ENCODE measurements at places on chromosomes 7 and 10. TPM values are rescaled to one million over a fixed set of nuclear protein-coding genes. Genes with fewer than 3 reads are reported as not detected.

The ZC3HAV1 gene
- total RNA-seq = 38.7 TPM

DNA sequence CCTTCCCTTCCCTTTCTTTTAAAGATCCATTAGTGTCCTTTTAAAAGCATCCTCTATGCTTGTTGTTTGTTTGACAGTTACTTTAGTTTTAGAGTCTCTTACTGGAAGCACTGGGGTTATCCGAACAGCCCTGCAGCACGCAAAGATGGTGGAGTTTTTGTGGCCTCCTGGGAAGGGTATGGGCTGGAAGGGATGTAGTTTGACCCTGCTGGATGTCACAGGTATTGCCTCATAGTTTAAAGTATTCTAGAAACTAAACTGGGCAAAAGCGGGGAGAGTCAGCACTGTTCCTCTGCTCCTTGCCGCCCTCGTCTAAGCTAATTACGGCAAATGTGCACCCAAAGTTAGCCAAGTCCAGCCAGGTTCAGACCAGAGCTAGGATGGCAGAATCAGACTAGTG lies 35.8 kb upstream of the GNAI1 start:
- H3K4me1 ChIP-seq = no peaks in the 10 kb centered on the region
- no peaks in the 10 kb centered on the region for H3K36me3 ChIP-seq
- H3K27me3 ChIP-seq = no peaks in the 10 kb centered on the region
- H3K27ac ChIP-seq = no peak overlapping the region
- no peak overlapping the region for H3K4me3 ChIP-seq

GRCh38 chr10:71773221-71773971 lies at the start of gene VSIR:
Gene VSIR (minus strand): TSS chr10:71773520. CDS start chr10:71773439, 81 bp downstream.
- H3K36me3 ChIP-seq = no peaks in the 10 kb centered on the region
- H3K4me3 ChIP-seq = peak within 1 kb of the TSS; percentile 63
- peaks cover 36% of the 10 kb centered on the region for H3K4me1 ChIP-seq
- peak; percentile 88 for DNase-seq

- no peaks in the 10 kb centered on the region for H3K4me1 ChIP-seq
- H3K27ac ChIP-seq = no peak overlapping the region
- H3K4me3 ChIP-seq = no peak overlapping the region
- no peaks in the 10 kb centered on the region for H3K27me3 ChIP-seq
- no peaks in the 10 kb centered on the region for H3K36me3 ChIP-seq
Measured at GRCh38 chr10:128568990-128569945, 443.0 kb upstream of the MKI67 start.

- DNase-seq = no peak
- H3K27ac ChIP-seq = no peak overlapping the region
- H3K36me3 ChIP-seq = no peaks in the 10 kb centered on the region
- H3K27me3 ChIP-seq = no peaks in the 10 kb centered on the region
- H3K4me1 ChIP-seq = peaks cover 10% of the 10 kb centered on the region
Measured at GRCh38 chr7:12713625-12714378, 26.4 kb downstream of the ARL4A start.

DNA sequence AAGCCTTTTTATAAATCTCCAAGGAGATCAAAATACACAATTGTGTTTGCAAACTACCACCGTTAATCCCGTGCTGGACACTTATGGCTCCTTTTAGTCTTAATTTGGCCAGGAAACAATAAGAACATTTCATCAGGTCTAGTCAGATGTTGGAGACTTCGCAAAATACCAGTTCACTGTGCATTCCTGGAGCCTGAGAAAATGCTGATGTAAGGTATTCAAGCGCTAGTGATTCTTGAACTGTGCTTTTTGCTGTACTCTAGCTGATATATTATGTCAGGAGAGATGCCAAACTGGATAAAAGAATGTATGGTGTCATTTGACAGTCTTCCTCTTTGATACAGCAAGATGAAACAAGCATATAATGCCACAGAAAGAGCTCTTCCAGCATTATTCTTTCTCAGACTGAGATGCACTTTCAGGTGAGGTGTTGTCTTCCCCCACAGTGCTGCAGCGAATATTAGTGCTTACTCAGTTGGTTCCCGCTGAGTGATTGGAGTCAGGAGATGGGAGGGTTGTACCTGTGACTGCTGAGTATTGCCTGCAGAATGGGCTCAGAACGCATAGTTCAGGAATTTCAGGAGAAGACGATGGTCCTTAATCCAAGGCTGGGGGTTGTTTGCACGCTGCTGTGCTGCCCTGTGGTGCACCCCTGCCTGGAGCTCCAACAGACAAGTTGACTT lies 59.2 kb downstream of the OGDH start:
- H3K4me1 ChIP-seq = no peaks in the 10 kb centered on the region
- no peaks in the 10 kb centered on the region for H3K27me3 ChIP-seq
- H3K4me3 ChIP-seq = no peak overlapping the region
- DNase-seq = no peak

The IGF2BP3 gene
- total RNA-seq = 20.1 TPM

- no peak overlapping the region for H3K27ac ChIP-seq
- H3K4me3 ChIP-seq = peak overlapping the region; percentile 31
- DNase-seq = no peak
- H3K36me3 ChIP-seq = no peaks in the 10 kb centered on the region
- peaks cover 10% of the 10 kb centered on the region for H3K4me1 ChIP-seq
- H3K27me3 ChIP-seq = no peaks in the 10 kb centered on the region
Measured at GRCh38 chr7:2688409-2689342, 674 bp downstream of the AMZ1 start.

GRCh38 chr10:92846-93245 lies 42.4 kb upstream of the ZMYND11 start:
- no peak overlapping the region for H3K27ac ChIP-seq
- DNase-seq = no peak
- no peak overlapping the region for H3K4me3 ChIP-seq
- no peaks in the 10 kb centered on the region for H3K4me1 ChIP-seq
- no peaks in the 10 kb centered on the region for H3K27me3 ChIP-seq

GRCh38 chr7:28161331-28161730 lies 19.3 kb downstream of the JAZF1 start:
- no peak overlapping the region for H3K4me3 ChIP-seq
- DNase-seq = no peak
- no peak overlapping the region for H3K27ac ChIP-seq
- H3K36me3 ChIP-seq = no peaks in the 10 kb centered on the region

DNA sequence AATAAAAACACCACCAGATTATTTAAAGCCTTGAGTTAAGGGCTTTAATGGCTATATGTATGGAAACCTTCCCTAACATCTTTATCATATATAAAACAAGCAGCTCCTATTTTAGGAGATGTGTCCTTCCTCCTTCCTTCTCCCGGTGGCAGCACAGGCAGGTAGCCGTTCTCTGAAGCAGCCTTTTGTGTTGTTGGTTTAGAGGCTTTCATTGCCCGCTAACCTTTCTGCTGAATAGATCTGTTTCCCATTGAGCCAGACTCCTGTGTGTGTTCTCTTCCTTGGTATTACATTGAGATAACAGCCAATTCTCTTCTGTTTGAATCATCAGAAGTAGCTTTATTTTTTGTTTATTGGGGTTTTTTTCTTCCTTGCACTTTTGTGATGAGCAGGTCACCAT lies 131.3 kb downstream of the CACNB2 start:
- no peaks in the 10 kb centered on the region for H3K36me3 ChIP-seq
- no peak for DNase-seq
- H3K4me1 ChIP-seq = no peaks in the 10 kb centered on the region
- no peaks in the 10 kb centered on the region for H3K27me3 ChIP-seq
- H3K27ac ChIP-seq = no peak overlapping the region
- H3K4me3 ChIP-seq = no peak overlapping the region

GRCh38 chr10:72821606-72822005 lies 71.9 kb upstream of the OIT3 start:
- no peak overlapping the region for H3K27ac ChIP-seq
- no peaks in the 10 kb centered on the region for H3K27me3 ChIP-seq
- H3K4me3 ChIP-seq = no peak overlapping the region
- no peaks in the 10 kb centered on the region for H3K4me1 ChIP-seq
- no peak for DNase-seq

GRCh38 chr7:114917211-114917839 lies 4.6 kb upstream of the MDFIC start:
- no peak for DNase-seq
- H3K4me1 ChIP-seq = no peaks in the 10 kb centered on the region
- no peak overlapping the region for H3K27ac ChIP-seq
- H3K4me3 ChIP-seq = no peak overlapping the region
- no peaks in the 10 kb centered on the region for H3K36me3 ChIP-seq

- no peaks in the 10 kb centered on the region for H3K27me3 ChIP-seq
- H3K27ac ChIP-seq = no peak overlapping the region
- H3K4me3 ChIP-seq = no peak overlapping the region
- H3K4me1 ChIP-seq = no peaks in the 10 kb centered on the region
Measured at GRCh38 chr7:52507546-52508255, 527.7 kb upstream of the POM121L12 start.

DNA sequence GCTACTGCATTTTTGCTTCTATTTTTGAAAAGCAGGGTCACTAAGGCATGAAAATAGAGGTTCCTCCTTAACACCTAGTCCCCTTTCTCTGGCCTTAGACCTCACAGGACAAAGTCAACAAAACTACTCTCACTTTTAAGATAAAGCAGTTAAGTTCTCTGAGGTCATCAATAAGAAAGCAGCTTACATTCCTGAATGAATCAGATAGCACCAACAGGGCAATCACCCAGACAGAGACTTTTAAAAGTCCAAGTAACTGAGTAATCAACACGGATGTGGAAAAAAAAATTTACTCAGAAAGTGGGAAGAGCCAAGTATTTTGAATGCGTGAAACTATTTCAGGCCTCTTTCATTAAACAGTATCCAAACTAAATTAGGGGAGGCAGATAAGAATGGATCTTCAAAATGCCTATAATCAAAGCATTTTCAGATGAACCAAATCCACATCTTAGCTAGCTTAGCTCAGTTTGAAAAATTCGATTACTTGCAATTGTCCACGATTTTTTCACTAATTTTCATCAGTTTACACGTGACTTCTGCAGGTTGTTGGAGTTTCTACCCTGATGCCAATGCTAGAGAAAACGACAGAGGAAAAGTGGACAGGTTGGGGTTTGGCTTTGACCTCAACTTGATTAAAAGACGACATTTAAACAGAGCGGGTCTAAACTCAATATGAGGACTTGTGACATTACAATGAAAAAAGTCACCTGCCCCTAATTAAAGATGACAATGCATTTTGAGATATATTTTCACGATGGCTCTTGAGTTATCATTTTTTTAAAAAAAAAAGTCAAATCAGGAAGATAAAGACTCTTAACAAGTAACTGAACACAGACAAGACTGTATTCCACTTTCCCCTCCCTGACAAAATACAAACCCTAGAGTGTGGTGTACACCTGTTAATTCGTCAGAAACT lies 1.6 kb downstream of the BEND7 start:
- no peak for DNase-seq
- H3K27ac ChIP-seq = no peak overlapping the region
- H3K4me1 ChIP-seq = peaks cover 2% of the 10 kb centered on the region
- H3K36me3 ChIP-seq = no peaks in the 10 kb centered on the region

DNA sequence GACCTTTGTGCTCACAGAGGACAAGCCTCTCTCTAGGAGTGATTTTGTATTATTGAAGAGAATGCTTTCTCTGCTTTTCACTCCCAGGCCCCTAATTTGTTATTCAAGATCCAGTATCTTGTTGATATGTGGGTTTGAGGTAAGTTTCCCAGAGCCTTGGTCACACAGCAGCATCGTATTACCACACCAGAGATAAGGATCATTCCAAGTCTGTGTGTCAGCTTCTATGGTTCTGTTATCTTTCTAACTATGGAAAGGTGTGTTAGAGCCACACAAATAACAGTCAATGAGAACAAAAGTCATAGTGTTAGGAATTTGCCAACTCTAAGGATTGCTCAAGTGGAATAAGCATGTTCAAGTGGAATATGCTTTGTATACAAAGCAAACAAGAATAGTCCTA lies 1208.3 kb downstream of the GATA3 start:
- no peaks in the 10 kb centered on the region for H3K36me3 ChIP-seq
- no peak overlapping the region for H3K4me3 ChIP-seq
- no peaks in the 10 kb centered on the region for H3K4me1 ChIP-seq
- H3K27me3 ChIP-seq = no peaks in the 10 kb centered on the region
- H3K27ac ChIP-seq = no peak overlapping the region

GRCh38 chr10:132548106-132548823 lies 10.7 kb downstream of the INPP5A start:
- no peak overlapping the region for H3K27ac ChIP-seq
- DNase-seq = no peak
- peaks cover 12% of the 10 kb centered on the region for H3K4me1 ChIP-seq
- no peak overlapping the region for H3K4me3 ChIP-seq

The PIK3CG gene
- total RNA-seq = 6.5 TPM

DNA sequence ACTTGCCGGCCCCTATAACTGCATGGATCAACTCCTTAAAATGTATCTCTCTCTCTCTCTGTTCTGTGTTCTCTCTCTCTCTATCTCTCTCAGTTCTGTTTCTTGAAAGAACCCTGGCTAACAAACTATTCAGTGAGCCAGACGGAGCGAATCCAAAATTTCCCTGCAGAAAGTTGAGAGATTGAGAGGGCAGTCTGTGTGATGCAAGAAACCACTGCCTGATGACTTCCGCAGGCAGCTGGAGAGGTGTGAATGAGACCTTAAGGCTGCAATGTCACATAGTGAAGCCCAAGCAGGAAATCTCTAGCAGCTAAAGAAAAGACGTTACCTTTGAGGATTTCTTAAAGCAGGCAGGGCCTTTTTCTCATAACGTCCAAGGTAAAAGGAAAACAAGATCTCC lies 17.3 kb downstream of the FAM107B start:
- H3K27ac ChIP-seq = no peak overlapping the region
- no peaks in the 10 kb centered on the region for H3K27me3 ChIP-seq
- no peak for DNase-seq
- H3K4me1 ChIP-seq = no peaks in the 10 kb centered on the region
- no peaks in the 10 kb centered on the region for H3K36me3 ChIP-seq
- H3K4me3 ChIP-seq = no peak overlapping the region

DNA sequence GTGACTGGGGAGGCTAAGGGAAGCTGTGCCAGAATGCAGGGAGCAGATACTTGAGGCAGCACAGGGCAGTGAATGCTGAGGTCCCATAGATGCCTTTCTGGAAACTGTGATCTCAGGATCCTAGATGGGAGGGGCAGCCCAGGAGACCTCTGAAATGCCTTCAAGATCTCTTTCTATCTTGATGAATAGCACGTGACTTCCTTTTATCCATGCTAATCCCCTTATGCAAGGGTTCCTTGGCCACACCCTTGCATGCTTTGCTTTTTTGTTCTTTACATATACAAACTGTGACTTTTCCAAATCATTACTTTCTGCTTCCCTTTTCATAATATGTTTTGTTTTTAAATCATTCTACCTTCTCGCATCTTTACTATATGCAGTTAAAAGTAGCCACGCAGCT lies 14.7 kb downstream of the ATRNL1 start:
- H3K4me1 ChIP-seq = no peaks in the 10 kb centered on the region
- DNase-seq = no peak
- no peak overlapping the region for H3K4me3 ChIP-seq
- no peaks in the 10 kb centered on the region for H3K36me3 ChIP-seq
- no peak overlapping the region for H3K27ac ChIP-seq
- no peaks in the 10 kb centered on the region for H3K27me3 ChIP-seq

GRCh38 chr10:93755443-93756116 lies 2.2 kb upstream of the LGI1 start:
- H3K27ac ChIP-seq = no peak overlapping the region
- H3K27me3 ChIP-seq = no peaks in the 10 kb centered on the region
- H3K4me1 ChIP-seq = peaks cover 3% of the 10 kb centered on the region
- no peak overlapping the region for H3K4me3 ChIP-seq

The KCNH2 gene
- 230 TPM for total RNA-seq

Data from testis (tissue), 5 donors.